Vagina (tissue), 2 donors: ENCODE measurements at places on chromosomes 4 and X.

DNA sequence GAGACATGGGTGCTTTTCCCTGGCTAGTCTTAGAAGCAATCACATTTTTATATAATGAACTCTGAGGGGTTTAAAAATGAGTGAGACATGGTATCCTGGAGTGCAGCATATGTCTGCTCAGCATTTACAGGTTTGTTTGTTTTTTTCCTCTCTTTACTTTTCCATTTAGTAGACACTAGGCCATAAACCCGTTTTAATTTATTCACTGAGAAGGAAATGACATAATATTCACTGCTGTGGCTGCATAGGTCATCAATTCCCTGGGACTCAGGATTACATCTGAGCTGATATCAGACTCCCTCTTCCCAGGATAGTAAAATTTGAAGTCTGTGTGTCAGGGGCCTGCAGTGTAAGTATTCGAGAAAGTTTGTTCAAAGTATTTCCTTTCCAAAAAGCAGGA lies 178.9 kb upstream of the SPRY1 start:
- no peak for DNase-seq

- no peak for DNase-seq
These were observed 2.9 kb downstream of the MAP3K15 start for GRCh38 chrX:19512359-19512758.

- no peak for DNase-seq
These were observed 14.5 kb upstream of the CT45A1 start for GRCh38 chrX:135698924-135699323.

- no peak for DNase-seq
These were observed 28.0 kb upstream of the NSUN7 start for GRCh38 chr4:40721730-40722171.

DNA sequence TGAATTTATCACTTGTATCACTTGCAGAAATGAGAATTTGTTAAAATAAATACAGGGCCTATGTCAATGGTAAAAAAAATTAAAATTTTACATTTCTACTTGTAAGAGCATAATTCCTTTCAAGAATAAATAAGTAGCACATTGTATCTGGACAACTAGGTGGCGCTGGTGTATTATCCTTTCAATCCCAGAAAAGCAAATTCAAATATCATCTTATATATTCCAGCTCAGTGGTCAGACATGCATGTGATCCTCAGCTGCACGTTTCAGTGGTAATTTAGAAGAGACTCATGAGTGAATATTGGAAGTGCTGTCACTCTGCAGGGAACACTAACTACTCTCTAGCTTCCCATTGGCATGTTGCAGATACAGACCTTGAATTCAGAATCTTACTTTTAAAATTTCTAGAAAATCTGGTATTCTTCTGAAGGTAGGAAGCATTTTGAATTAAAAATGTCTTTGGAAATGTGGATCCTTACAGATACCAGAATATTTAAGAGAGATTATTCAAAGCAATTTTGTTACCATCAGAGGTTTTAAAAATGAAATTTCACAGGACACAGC lies 1414.7 kb upstream of the TENM3 start:
- DNase-seq, result no peak

GRCh38 chrX:20382518-20383297 lies 116.0 kb upstream of the RPS6KA3 start:
- DNase-seq, result no peak

DNA sequence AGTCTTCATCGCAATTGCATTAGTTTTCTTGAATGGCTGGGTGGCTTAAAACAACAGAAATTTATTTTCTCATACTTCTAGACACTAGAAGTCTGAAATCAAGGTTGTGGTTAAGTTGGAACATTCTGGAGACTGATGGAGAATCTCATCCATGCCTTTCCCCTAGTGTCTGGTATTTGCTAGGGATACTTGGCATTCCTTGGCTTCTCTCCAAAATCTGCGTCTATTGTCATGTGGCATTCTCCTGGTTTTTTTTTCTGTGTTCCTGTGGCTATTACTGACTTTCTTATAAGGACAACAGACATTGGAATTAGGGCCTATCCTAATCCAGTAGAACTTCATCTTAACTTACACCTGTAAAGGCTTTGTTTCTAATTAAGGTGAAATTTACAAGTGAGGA lies 272.8 kb upstream of the EPHA5 start:
- no peak for DNase-seq

- no peak for DNase-seq
These were observed 37.9 kb downstream of the MFAP3L start for GRCh38 chr4:169988252-169988651.
